ENCODE measurements at places on chromosomes 6 and 20.

GRCh38 chr6:19719691-19720128, 117.5 kb upstream of the ID4 start:
- no peak overlapping the region for H3K27ac ChIP-seq
- H3K4me1 ChIP-seq = no peaks in the 10 kb centered on the region
- H3K27me3 ChIP-seq = no peaks in the 10 kb centered on the region

- no peaks in the 10 kb centered on the region for H3K36me3 ChIP-seq
- H3K27me3 ChIP-seq = no peaks in the 10 kb centered on the region
- DNase-seq = peak; percentile 10
Observed at GRCh38 chr6:70413992-70414494, 735 bp downstream of the FAM135A start.

DNA sequence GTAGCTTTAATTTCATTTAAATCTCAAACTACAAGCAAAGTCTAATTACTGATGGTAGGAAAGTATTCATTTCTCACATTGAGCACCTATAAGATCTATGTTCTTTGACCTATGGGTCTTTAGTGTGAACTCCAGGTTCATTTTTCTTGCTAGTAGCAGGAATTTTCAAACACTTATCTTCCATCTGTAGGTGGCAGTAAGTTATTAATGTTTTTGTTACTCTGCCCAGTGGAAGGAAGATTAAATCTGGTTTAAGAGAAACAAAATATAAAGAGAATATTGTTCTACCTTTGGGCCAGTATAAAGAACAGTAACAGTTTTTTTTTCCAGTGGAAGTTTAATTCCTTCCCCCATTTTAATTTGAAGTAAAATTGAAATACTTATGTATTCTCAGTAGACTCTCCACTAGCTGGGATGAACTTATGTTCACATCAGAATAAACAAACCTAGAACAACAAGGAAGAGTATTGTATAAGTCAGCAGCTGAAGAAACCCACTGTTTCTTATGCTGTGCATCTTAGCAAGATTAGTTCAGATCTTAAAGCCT, 328.2 kb downstream of the PHF3 start:
- H3K27ac ChIP-seq = no peak overlapping the region
- H3K36me3 ChIP-seq = no peaks in the 10 kb centered on the region
- H3K27me3 ChIP-seq = no peaks in the 10 kb centered on the region
- H3K4me3 ChIP-seq = no peak overlapping the region

- H3K4me1 ChIP-seq = no peaks in the 10 kb centered on the region
- H3K4me3 ChIP-seq = no peak overlapping the region
- H3K36me3 ChIP-seq = peaks cover 2% of the 10 kb centered on the region
- H3K27me3 ChIP-seq = no peaks in the 10 kb centered on the region
- peak; percentile 49 for DNase-seq
Observed at GRCh38 chr20:13819885-13820645, 35.2 kb downstream of the NDUFAF5 start.

DNA sequence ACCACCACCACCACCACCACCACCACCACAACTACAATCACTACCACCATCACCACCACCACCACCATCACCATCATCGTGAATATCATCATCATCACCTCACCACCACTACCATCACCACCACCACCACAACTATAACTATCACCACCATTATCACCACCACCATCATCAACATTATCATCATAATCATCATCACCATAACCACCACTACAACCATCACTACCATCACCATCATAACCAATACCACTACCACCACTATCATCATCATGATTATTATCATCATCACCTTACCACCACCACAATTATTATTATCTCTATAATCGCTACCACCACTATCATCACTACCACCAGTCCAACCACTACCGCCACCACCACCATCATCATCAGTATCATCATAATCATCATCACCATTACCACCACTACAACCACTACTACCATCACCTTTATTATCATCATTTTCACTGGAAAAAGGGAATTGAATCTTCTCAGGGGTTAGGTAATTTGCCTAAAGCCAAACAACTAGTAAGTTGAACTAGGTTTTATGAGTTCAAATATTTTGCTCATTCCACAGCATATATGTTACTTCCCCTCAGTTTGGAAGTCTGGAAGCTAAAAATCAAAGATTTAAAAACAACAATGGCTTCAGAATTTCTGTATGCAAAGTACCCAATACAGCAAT, 8.3 kb downstream of the RIPOR2 start:
- no peaks in the 10 kb centered on the region for H3K36me3 ChIP-seq
- no peak overlapping the region for H3K27ac ChIP-seq
- no peaks in the 10 kb centered on the region for H3K27me3 ChIP-seq
- no peak overlapping the region for H3K4me3 ChIP-seq
- peaks cover 11% of the 10 kb centered on the region for H3K4me1 ChIP-seq

- H3K27ac ChIP-seq = no peak overlapping the region
- DNase-seq = no peak
Observed at GRCh38 chr6:26321005-26321404, 44.0 kb upstream of the BTN3A2 start.

- H3K36me3 ChIP-seq = no peaks in the 10 kb centered on the region
- peak overlapping the region; percentile 76 for H3K27ac ChIP-seq
- no peaks in the 10 kb centered on the region for H3K27me3 ChIP-seq
- peak; percentile 59 for DNase-seq
- peaks cover 8% of the 10 kb centered on the region for H3K4me1 ChIP-seq
Observed at GRCh38 chr6:143449714-143450452, 612 bp downstream of the ADAT2 start.

DNA sequence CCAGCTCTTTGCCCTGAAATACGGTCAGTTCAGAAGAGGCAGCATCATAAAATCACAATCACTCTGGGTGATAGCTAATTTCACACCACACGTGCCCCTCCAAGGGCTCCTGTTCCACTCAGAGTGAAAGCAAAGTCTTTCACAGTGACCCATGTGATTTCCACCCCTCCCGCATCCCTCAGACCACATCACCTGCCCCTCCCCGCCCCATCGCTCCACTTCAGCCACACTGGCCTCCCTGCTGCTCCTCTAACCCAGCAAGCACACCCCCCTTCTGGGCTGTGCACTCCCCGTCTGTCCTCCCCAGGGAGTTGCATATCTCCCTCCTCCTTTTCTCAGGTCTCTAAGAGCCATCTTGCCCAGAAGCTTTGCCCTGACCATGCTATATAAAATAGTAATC, 74.5 kb downstream of the PSMG4 start:
- no peaks in the 10 kb centered on the region for H3K4me1 ChIP-seq
- H3K27me3 ChIP-seq = no peaks in the 10 kb centered on the region
- no peaks in the 10 kb centered on the region for H3K36me3 ChIP-seq
- H3K4me3 ChIP-seq = no peak overlapping the region
- DNase-seq = no peak

- no peaks in the 10 kb centered on the region for H3K27me3 ChIP-seq
- peaks cover 12% of the 10 kb centered on the region for H3K4me1 ChIP-seq
- peak overlapping the region; percentile 35 for H3K4me3 ChIP-seq
Observed at GRCh38 chr6:135358985-135359384, 138.6 kb downstream of the AHI1 start.

GRCh38 chr6:34819571-34820480, 27.9 kb downstream of the BLTP3A start:
- no peak overlapping the region for H3K27ac ChIP-seq
- H3K36me3 ChIP-seq = no peaks in the 10 kb centered on the region
- DNase-seq = no peak
- no peak overlapping the region for H3K4me3 ChIP-seq
- no peaks in the 10 kb centered on the region for H3K27me3 ChIP-seq
- no peaks in the 10 kb centered on the region for H3K4me1 ChIP-seq

DNA sequence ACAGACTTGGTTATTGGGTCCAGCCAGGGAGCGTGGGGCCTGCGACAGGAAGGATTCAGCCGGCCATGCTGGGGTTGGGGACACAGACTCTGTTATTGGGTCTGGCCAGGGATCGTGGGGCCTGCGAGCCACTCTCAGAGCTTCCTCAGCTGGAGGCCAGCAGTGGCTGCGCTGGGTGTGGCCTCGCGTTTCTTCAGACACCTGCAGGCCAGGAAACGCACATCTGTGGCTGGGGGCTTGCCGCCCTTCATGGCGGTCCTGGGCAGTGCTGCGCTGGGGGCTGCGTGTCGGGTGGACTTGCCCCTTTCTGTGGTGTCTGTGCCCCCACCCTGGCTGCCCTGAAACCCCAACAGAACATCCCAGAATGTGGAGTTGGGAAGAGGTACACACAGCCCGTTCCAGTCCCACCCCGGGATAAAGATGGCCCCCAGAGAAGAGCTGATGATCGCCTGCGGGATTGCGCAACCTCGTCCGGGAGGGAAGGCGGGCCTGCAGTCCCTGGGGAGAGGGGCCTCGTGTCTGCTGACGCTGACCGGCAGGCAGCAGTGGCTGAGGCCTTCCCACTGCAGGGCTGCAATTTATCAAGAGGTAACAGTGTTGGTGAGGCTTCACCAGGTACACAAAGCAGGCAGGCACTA, 16.9 kb upstream of the MTG2 start:
- no peak overlapping the region for H3K27ac ChIP-seq
- H3K36me3 ChIP-seq = peaks cover 22% of the 10 kb centered on the region
- no peak overlapping the region for H3K4me3 ChIP-seq
- peak; percentile 37 for DNase-seq
- H3K27me3 ChIP-seq = no peaks in the 10 kb centered on the region

- H3K27me3 ChIP-seq = no peaks in the 10 kb centered on the region
- no peaks in the 10 kb centered on the region for H3K36me3 ChIP-seq
- H3K4me1 ChIP-seq = no peaks in the 10 kb centered on the region
- H3K4me3 ChIP-seq = no peak overlapping the region
Observed at GRCh38 chr6:55456016-55456415, 123.0 kb downstream of the HMGCLL1 start.

DNA sequence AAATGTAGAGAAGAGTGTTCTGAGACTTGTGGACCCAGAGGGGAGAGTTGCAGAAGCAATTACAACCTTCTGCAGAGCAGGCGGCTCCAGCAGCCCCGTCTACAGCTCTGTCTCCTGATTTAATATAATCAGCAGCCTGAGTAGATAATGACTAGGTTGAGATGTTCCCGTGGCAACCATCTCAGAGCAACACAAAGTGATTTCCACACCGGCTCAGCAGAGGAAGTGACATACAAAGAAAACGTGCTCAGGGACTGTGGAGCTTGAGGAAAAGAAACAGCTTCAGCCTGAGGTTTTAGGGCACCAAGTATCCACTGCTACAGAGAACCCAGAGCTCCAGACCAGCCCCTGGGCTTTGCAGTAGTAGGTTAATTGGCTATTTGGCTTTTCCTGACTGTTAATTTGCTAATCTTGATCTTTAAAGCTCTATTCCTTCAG, 136.4 kb downstream of the MTFR2 start:
- no peaks in the 10 kb centered on the region for H3K36me3 ChIP-seq
- peak; percentile 74 for DNase-seq
- H3K27me3 ChIP-seq = no peaks in the 10 kb centered on the region
- H3K27ac ChIP-seq = no peak overlapping the region
- H3K4me3 ChIP-seq = no peak overlapping the region

Measured in fibroblast of lung (primary cell).